ENCODE measurements at places on chromosomes 3 and 15. TPM values are rescaled to one million over a fixed set of nuclear protein-coding genes. Genes with fewer than 3 reads are reported as not detected.

Gene PLA2G4D
- not detected for polyA plus RNA-seq

Gene C3orf20
- 0.12 TPM for polyA plus RNA-seq

Gene NEDD4
- polyA plus RNA-seq, result 0.36 TPM

Gene DLL4
- 0.10 TPM for polyA plus RNA-seq

Gene C3orf62
- 8.7 TPM for polyA plus RNA-seq

Gene C3orf52
- polyA plus RNA-seq, result 0.23 TPM

Gene SCN11A
- polyA plus RNA-seq, result 0.07 TPM

Gene NR2E3
- polyA plus RNA-seq, result not detected

Gene IL17RB
- 0.07 TPM for polyA plus RNA-seq

Gene SYNPR
- polyA plus RNA-seq, result not detected

Gene SLC28A1
- not detected for polyA plus RNA-seq

Measured in B cell (primary cell).